ENCODE measurements at places on chromosomes 13 and 19.

- no peak for DNase-seq
Measured at GRCh38 chr13:48066310-48066989, 28.5 kb downstream of the MED4 start.

GRCh38 chr19:3653865-3654513, 27.4 kb upstream of the CACTIN start:
- DNase-seq: no peak

GRCh38 chr19:9073806-9074205, 13.1 kb upstream of the OR1M1 start:
- no peak for DNase-seq

DNA sequence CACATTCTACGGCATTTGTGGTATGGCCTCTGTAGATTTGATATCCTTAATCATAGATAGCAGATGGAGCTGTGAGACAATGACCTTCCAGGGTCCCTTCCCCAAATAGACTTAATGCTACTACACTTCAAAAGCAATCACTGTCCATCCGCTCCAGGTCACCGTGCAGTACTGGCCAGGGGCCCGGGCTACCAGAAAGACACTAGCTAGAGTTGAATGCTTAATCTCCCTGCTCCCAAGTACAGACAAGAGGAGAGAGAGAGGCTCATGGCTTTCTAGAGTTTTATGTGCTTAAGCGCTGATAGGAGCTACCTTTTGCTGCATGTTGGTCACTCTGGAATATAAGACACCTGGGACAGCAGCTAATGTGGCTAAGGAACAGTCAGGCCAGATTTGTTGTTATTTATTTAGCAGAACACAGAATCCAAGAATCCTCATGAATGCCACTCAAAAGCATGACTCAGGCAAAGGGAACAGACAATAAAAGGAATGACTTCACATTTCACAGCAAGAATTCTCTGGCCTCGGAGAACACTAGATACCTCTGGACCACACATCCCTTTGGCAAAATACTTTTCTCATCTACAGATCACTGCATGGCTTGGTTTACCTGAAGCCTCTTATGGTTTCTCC, 165.0 kb downstream of the LACC1 start:
- no peak for DNase-seq

DNA sequence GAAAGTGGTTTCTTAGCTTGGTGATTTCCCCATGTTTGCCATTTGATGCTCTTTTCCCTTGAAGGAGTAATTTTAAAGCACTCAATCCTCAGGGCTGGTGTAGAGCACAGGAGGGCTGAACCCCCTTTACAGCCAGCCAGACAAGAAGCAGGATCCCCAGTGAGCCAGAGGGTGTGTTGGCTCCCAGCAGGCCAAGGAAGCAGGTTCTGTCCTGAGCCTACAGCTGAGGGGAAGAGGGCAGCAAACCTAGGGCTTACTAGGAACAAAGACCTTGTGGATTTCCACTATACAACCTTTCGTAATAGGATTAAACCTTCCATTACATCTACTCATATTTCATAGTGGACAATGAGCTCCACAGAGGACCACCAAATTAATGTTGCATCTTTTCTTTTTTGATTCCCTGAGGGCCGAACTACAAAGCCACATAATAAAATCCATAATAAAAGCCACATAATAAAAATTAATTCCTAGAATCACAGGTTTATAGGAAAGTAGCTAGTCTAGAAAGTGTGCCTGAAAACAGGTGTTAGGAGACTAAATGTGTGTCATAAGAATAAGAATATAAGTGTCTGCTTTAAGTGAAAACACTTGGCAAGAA, 300.2 kb downstream of the DCLK1 start:
- no peak for DNase-seq

GRCh38 chr13:78845656-78846365, 186.9 kb upstream of the OBI1 start:
- no peak for DNase-seq

DNA sequence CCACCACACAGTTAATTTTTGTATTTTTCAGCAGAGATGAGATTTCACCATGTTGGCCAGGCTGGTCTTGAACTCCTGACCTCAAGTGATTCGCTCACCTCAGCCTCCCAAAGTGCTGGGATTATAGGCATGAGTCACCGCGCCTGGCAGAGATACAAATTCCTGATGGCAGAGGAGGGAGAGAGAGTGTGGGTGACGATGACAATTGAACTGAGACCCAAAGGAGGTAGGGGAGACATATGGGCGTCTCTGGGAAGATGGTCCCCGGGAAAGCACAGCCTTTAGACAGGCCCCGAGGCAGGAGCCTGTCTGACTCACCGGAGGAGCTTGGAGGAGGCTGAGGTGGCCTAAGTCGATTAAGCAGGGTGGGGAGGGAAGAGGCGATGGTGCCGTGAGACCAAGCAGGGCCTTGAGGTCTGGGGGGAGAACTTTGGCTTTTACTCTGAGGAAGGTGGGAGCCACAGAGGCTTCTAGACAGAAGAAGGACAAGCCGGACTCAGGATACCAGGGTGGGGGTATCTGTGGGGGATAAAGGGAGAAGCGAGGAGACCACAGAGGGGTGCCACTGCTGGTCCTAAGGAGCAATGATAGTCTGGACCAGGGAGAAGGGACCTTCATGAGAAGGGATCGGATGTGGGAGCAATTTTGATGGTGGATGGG, 38.2 kb downstream of the ARRDC2 start:
- no peak for DNase-seq

DNA sequence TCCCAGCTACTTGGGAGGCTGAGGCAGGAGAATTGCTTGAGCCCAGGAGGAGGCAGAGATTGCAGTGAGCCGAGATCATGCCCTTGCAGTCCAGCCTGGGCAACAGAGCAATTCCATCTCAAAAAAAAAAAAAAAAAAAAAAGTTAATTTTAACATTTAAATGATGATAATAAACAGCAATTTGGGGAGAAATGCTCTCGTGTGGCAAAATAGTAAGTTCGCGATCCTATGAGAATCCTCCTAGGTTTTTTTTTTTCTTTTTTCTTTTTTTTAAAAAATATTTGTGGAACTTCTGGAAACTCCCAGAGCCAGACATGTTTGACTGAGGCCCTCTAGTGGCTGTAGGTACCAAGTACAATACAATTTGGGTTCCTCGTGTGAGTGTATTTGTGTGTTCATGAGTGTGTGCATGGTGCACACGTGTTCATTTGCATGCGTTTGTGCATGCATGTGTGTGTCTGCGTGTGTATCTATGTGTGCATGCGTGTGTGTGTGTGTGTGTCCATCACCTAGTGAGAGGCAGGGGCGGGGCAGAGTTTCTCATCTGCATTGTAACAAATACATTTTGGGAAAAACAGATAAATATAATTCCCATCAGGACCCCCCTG, 31.2 kb downstream of the TMPRSS9 start:
- DNase-seq: no peak

DNA sequence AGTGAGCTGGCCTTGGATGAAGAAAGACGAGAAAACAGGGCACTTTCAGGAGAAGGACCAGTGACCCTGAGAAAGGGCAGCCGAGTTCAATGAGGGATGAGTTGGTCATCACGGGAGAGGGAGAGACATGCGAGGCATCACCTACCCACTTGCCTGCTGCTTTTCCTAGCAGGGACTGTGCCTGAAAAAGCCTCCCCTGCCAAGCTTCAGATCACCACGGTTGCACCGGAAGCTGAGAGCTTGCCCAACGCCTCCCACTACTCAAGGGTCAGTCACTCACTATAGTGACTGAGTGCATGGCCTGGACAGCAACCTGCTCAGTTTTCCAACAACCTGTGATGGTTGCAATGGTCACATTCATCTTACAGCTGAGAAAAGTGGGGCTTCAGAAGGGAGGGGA, 12.6 kb upstream of the EPHX3 start:
- DNase-seq: no peak

- no peak for DNase-seq
Measured at GRCh38 chr13:108895220-108895704, 265.9 kb downstream of the MYO16 start.

- DNase-seq: no peak
Measured at GRCh38 chr13:66661336-66661735, 568.8 kb downstream of the PCDH9 start.

- DNase-seq: no peak
Measured at GRCh38 chr13:26019881-26020870, 31.6 kb downstream of the SHISA2 start.

DNA sequence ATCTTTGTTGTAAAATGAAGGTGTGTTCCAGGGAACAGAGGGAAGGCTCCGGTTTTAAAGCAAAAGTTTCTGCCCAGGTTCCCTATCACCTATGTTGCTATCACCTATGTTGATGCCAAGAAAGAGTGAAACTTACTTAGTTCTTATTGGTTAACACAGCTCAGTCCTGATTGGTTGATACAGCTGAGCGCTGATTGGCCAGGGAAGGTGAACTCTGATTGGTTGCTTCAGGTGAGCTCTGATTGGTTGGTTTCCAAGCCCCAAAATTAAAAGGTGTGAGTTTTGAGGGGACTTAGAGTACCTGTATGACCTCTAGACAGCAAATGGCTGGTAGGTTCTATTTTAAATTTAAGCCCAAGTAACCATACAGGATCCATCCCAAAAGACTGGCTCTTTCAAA, 42.2 kb downstream of the FPR3 start:
- no peak for DNase-seq

DNA sequence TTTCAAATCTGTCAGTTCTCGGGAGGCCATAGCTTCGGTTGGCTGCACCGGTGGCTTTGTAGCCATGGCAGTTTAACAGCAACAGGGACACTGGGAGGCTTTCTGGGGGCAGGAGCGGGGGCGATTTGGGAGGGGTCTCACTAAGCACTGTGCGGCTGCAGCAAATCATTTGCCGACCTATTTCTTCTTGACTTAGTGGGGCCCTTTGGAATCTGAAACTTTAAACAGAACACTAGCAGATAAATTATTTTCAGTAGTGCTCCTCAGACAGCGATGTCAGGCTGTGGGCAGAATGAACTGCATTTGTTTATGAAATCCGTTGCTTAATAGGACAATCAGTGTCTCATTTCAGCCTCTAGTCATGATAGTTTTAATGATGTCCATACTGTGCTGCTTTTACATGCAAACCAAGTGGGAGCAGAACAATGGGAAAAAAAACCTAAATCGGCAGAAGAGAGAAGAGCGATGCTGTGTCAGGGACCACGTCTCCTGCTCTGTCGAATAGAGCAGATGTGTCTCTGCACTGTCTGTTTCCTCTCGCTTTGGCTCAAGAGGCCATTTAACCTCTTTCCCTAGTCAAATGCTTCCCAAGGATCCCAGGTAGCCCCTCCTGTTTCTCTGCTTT, 211.9 kb downstream of the OLFM4 start:
- DNase-seq: no peak

DNA sequence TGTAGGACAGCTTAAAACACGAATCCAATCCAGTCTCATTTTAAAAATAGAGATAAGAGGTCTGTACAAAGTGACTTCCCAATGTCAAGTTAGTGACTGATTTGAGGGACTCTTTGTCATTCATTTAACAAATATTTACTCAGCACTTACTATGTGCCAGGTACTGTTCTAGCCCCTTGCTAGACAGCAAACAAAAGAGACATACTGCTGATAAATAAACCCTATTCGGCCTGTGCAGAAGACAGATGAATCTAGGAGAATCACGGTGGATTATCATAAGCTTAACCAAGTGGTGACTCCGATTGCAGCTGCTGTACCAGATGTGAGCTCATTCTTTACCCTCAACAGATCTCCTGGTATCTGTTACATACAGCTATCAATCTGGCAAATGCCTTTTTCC, 6.4 kb upstream of the ELF1 start:
- no peak for DNase-seq

DNA sequence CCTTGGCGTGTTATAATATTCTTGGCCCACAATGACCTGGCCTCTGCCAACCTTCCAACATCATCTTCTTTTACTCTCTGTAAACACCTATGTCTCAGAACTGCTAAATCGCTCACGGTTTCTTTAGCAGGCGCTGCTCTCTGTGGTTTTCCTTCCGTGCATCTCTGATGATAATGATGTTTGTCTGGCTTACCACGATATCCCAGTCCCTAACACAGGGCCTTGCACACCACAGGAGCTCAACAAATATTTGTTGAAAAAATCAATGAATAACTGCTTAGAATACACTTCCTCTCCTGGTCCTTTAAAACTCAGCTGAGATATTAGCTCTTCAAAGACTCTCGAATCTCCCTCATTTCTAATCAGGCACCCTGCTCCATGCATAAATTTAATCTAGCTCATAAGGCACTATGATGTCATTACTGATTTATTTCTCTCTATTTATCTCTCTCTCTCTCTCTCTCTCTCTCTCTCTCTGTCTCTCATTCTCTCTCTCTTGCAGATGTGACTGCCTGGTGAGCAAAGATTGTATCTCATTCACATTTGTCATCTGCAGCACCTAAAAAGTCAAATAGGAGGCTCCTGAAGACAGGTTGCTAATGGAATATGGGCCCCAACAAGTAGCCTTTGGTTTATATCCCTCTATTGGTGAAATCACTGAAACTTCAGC, 206.4 kb downstream of the NHLRC3 start:
- DNase-seq: no peak

GRCh38 chr19:30535011-30535410, 162.8 kb downstream of the ZNF536 start:
- no peak for DNase-seq

- DNase-seq: no peak
Measured at GRCh38 chr19:1906985-1907562, 1.9 kb downstream of the ADAT3 start.

DNA sequence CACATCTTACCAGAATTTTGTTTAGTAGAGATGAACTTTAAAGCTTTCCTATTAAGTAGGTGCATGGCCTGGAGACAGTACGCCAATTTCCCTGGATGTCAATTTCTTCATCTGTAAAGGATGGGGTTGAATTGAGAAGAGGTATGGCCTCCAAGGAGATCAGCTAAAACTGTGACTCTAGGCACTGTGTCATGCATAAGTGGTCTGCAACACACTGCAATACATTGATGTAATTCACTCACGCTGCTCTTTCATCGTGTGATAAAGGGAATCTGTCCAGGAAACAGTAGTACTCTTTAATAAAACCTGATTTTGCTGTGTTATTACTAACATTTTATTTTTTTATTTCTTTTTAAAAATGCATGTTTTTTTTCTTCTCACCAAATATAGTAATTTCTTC, 795.8 kb downstream of the DIAPH3 start:
- no peak for DNase-seq

- DNase-seq: no peak
Measured at GRCh38 chr19:42023121-42023942, 29.3 kb upstream of the ATP1A3 start.

DNA sequence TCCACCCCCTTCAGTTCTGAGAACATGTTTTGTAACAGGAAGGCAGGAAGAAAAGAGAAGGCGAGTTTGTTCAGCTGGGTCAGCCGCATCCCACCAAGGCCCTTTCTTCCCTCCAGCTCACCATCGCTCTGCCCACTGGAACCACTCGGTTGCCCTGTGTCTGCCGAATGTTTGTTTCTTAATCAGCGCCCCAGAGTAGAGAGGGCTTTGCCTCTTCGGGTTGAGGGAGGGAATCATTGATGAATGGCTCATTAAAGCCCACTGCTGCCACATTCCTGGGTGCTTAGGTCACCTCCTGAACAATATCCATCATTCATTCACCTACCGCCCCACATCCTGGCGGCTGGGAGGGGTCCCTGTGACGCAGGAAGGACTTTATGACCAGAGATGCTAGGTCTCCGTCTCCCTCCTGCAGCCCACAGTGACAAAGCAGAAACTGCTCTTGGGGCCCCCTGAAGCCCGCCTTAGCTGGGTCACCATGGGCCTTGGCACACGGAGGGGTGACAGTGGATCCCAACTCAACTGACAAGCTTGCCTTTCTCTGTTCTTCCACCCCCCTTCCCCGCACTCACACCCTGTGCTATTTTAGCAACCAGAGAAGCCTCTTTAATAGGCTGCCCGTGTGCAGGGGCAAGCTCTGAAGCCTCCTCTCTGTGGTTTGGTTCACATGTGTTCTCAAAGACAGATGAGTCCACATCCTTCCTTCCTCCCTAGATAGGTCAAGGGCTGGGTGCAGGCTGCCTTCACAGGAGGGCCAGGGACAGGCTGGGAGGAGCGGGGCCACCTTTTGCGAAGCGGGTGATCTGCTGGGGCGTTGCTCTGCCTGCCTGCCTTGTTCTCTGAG, 46.2 kb downstream of the ACTN4 start:
- no peak for DNase-seq
